ENCODE measurements at places on chromosomes 2 and 18.

- DNase-seq: no peak
Observed at GRCh38 chr2:50602636-50603327, 429.1 kb downstream of the NRXN1 start.

DNA sequence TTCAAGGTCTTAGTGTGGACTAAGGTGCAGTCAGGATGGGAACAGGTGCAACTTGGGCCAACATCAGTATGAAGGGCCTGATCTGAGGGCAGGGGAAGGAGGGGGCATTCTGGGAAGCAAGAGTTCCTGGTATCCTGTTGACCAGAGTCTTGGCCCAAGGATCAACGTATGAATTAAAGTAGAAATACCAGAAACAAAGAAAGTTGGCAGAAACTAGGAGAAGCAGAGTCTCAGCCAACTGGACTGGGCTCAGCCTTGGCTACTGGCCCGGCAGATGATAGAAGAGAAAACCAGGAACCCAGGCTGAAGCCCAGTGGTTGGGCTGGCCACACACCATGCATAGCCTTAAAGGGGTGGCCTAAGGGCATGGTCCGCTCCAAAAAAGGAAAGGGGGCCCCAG, 2.3 kb downstream of the CETN1 start:
- no peak for DNase-seq

GRCh38 chr2:108641756-108642155, 77.5 kb upstream of the RANBP2 start:
- DNase-seq: no peak

- DNase-seq: no peak
Observed at GRCh38 chr2:174066871-174067270, 101.7 kb upstream of the SP3 start.

DNA sequence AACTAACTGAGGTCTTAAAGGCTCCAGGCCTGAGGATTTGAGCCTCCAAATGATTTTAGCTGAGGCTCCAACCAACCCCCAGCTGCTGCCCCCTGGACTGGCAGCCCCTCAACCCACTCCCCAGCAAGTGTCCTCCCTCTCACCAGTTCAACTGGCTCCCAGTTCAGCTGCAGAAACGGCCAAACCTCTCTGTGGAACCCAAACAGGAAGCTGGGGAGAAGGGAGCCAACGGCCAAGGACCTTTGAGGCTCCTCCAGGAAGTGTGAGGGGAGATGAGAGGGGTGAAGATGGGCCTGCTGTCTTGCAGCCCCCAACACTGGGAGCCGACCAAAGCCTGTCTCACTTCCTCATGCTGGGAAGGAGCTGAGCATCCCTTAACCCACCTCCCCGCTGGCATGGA, 24.9 kb downstream of the ZFP36L2 start:
- no peak for DNase-seq

GRCh38 chr2:38074764-38075506, 1.0 kb downstream of the CYP1B1 start:
- no peak for DNase-seq

DNA sequence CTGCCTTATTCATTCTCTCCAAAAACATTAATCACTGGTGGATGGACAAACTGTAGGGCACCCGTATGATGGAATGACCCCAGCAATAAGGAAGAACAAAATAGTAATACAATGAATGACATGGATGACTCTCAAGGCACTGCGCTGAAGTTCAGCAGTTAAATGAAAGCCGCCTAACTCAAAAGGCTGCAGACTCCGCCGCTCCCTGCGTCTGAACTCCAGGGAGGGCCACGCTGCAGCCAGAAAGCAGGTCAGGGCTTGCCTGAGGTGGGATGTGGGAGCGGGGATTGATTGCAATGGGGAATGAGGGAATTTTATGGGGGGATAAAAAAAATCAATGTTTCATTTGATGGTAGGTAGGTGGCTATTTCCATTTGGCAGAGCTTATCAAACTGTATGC, 86.5 kb upstream of the LAPTM4A start:
- no peak for DNase-seq

DNA sequence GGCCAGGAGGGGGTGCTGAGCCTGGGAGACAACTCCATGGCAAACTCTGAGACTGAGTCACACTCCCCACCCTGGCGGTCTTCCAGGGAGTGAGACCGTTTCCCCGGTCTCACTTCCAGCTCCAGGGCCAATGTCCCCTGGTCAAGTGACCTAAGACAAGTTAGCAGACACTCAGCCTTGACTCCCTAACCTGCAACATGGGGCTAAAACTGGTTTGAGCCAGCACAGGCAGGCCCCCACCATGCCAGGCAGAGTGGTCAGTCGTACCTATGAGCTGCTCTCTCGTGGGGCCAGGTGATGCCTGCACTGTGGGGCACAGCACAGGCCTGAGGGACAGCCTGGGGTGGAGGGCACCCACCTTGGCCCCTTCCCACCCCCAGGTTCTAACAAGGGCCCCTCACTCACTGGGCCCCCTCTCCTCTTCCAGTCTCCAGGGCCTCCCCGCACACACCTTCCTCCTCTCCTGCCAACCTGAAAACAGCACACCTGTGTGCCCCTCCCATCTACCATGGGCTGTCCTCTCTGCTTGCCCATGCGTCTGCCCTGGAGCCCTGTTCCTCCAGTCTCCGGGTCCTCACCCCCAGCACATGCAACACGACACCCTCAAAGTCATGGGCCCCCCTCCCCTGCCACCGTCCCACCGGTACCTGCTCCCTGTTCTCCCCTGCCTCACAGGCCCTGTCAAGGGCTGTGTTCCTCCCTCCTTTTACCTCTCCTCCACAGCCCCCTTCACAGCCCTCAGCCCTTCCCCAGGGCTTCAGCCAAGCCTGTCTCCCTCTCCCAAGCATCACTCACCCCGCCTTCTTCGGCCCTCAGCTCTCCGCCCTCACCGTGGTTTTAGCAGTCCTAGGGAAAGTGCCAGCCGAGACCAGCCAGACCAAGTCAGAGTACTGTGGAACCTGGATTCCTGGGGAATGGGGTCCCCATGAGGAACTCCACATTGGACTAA, 1.6 kb downstream of the GPR17 start:
- no peak for DNase-seq

DNA sequence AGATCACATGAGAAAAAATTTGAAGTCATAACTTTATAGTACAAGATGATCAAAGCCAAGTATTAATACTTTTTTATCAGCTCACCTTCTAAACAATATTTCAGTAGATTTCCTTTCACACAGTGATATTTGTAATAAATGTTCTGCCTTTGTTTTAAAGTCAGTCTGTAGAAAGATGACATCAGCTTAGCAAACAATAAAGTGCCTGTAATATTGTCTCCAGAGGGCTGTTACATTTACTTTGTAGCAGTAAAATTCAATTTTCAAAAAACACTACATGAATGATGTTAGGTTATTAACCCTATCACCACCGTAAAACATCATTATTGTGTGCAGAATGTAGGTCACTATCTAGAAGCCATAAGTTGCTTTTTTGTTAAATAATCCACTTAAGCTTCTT, 49.6 kb downstream of the ZEB2 start:
- no peak for DNase-seq

DNA sequence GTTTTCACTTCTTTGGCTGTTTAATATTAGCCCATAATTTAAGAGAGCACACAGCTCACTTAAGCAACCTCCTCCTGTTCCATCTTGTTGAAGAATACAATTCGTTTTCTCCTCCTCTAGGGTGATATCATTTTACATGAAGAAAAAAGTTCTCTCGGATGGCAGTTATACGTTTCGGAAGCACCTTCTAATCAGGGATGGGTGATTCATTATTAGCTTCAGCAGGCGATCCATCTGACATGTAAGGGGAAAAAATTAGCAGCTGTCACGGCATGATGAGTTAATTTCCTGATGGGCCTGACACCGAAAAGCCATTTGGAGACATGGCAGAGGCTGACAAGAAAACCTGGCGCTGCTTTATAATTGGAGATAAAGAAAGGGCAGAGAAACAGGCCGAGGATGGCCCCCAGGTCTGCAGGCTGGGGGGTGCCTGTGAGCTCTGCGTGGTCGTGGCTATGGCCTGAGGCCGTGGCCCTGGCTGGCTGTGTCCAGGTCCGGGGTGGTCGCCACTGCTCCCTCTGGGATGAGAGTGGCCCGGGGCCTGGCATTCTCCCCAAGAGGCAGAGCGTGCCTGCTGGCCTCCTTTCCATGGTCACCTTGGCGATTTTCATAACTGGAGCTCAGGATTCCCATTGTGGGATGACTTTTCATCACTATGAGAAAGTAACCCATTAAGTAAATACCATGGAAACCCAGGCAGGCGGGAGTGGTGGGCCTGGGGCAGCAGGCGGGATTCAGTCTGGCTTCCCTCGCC, 140.1 kb downstream of the PTGR3 start:
- DNase-seq: no peak
